Daoy (cell line): ENCODE measurements at places on chromosomes 3 and 15. TPM values are rescaled to one million over a fixed set of nuclear protein-coding genes. Genes with fewer than 3 reads are reported as not detected.
A peak's percentile ranks its signal among the peaks of the same experiment; 100 is the strongest.

The P2RY12 gene
- total RNA-seq, result not detected in 2 replicates

DNA sequence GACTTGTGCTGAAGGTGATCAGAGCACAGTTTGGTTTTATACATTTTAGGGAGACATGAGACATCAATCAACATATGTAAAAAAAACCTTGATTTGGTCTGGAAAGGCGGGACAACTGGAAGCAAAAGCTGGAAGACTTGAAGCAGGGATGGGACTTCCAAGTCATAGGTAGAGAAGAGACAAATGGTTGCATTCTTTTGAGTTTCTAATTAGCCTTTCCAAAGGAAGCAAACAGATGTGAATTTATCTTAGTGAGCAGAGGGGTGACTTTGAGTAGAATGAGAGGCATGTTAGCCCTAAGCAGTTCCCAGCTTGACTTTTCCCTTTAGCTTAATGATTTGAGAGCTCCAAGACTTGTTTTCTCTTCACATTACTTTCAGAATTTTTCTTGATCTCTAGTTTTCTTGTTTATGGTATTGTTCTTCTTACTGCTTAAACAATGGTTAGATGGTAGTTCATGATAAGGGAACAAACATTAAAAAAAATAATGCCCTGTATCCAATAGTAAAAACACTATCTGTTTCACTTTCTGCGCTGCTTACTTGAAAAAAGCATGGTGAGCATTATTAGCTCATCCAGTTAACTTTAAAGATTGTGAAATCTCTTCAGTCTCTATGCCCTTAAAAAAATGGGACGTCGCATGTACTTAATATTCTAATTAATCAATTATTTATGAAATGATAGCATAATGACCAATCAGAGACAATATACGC is 48.5 kb upstream of the BCHE start:
- DNase-seq, result no peak

DNA sequence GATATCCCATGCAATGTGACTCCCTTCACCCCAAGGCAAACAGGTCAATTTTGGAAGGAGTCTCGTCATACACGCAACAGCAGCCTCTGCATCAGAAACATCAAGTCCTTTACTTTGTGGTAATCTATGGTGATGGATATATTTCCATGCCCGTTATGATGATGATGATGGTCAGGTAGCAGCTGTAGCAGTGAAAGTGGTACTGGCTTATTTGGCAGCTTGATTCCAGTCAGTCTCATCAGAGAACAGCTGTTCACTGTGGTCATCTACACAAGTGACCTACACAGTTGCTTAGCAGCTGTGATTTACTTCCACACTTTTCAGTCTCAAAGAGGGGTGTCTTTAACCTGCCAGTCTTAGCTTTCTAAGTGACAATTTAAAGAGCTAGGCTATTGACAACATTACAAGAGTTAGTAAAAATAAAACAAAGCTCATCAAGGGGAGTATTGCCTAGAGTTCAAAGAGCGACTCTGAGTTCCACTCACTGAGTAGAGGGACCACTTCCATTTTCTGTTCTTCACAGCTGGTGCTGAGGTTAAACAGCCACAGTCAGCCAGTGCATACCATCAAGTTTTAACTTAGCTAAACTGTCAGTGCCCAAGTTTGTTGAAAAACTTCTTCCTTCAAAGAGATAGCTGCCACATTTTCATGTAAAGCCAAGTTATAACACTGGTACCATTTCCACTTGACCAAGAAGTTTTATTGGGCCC is 587.4 kb upstream of the KCNMB2 start:
- no peak for DNase-seq

DNA sequence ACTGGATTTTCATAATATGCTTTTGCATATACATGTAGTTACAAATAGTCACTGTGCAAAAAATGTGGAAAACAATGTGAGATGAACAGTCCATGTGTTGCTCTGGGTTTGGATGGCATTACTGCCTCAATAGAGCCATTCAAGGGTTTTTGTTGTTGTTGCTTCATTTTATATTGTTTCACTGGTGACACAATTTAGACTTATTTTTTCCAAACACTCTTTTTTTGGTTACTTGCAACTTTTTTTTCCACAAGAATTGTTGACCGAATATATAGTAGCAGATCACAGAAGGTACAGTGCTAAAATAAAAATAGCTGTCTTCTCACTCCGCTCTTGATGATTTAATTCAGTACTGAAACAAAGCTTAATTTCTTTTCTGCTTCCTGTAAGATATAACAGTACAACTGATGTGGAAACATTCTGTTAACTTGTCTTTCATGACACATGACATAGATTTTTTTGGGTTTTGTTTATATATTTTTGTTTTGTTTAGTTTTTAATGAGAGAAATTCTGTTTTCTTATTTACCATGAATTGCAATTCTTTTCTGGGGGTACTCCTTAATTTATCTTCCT is 618.6 kb downstream of the NAALADL2 start:
- no peak for DNase-seq

- DNase-seq, result no peak
These were observed 16.5 kb downstream of the LRIG1 start for GRCh38 chr3:66484106-66484844.

DNA sequence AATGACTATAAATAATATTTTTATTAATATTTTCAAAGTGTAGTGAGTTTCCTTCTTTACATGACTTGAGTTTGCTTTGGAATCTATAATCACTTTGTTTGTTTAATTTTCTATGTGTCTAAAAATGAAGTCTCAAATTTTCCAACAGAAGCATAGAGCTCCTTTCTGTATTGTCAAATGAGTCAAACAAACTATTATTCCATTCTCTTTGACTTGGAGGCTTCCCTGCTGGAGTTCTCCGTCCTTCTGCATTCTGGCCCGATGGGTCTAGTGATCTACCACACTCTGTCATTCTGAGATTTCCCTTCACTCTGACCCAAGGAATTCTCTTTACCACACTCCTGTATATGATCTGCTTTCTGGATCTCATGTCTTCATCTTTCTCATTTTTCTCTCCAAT is 30.1 kb downstream of the POLR2M start:
- DNase-seq, result no peak

- DNase-seq, result no peak
These were observed 357.4 kb downstream of the SHQ1 start for GRCh38 chr3:72490688-72491435.

GRCh38 chr15:99427210-99427609 is 138.6 kb upstream of the MEF2A start:
- DNase-seq, result no peak

GRCh38 chr3:11001020-11001657 is 8.6 kb downstream of the SLC6A1 start:
- no peak for DNase-seq

DNA sequence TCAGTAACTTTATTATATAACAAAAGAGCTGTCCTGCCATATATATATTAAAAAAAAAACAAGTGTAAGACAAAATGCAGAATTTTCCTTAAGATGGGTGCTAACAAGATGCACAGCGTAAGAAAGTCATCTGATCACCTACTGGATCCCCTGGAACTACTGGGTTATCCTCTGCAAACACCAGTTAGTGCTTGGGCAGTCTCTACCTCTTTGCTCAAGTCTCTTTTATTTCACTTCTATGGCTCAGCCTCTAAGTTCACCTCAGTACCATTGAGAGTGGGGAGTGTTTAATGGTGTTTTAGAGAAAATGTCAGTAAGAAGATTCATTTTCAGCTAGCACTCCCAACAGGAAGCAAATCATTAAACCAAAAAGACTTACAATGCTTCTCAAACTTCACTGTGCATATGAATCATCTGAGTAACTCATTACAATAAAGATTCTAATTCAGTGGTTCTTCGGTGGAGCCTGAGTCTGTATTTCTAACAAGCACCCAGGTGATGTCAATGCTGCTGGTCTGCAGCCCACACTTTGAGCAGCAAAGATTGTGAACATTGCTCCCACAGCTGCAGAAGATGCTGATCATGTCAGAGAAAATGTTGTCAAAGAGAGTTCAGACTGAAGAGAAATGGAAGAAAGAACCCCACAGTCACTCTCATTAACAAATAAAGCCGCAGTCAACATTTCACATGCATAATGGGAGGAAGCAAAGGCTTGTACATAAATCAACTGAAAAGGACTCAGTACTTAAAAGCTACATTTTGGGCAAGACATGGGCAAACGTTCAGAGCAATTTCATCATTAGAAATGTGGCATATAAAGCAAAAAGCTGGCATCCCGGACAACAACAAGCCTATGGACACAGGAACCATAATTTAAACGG is 227.1 kb upstream of the ATP11B start:
- DNase-seq, result peak; percentile 4

The LRRC34 gene
- 5.6 and 9.2 TPM in 2 replicates for total RNA-seq

- DNase-seq, result no peak
These were observed 51.8 kb downstream of the CHST2 start for GRCh38 chr3:143171141-143171980.

GRCh38 chr3:8657804-8658305 is 13.3 kb upstream of the SSUH2 start:
- no peak for DNase-seq

The HIGD2B gene
- total RNA-seq, result not detected in 2 replicates

GRCh38 chr15:68646156-68646555 is 67.4 kb downstream of the CORO2B start:
- no peak for DNase-seq

GRCh38 chr15:51382787-51383186 is 41.3 kb downstream of the GLDN start:
- peak; percentile 55 for DNase-seq

DNA sequence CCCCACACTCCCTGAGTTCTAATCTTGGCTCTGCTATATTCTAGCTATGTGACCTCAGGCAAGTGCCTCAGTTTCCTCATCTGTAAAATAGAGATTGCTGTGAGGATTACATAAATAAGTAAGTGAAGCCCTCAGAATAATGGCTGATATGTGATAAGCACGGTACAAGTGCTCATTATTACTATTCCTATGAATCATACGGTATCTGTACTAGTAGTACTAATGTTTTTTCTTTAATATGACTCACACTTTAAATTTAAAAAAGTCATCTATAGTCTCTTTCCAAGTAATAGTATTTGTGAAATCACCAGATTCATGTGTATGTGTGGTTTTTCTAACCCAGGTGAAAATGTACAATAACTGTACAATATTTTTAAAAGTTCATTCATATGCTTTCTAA is 58.7 kb downstream of the CLDN11 start:
- DNase-seq, result no peak

The PATL2 gene
- total RNA-seq, result 0.11 and 2.9 TPM in 2 replicates

DNA sequence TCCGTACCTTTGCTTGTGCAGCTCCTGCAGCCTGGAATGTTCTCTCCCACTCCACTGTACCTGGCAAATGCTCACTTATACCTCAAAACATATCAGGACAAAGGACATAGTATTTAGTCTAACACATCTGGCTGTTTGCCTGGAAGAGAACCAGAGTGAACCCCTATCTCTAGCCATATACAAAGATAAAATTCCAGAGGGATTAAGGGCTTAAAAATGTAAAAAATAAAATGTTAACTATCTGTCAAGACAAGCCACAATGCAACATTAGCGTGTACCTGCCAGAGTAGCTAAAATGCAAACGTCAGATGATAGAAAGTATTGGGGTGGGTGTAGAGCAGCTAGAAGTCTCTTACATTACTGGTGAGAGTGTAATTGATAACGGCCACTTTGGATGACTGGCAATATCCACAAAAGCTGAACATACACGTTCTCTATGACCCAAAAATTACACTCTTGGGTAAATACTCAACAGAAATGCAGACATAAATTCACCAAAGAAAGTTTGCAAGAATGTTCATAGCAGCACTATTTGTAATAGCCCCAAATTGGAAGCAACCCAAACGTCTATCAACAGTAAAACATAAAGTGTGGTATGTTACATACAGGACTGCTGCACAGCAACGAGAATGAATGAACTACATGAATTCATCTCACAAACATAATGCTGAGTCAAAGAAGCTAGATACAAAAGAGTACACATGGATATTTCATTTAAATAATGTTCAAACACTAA is 18.2 kb upstream of the ADPGK start:
- DNase-seq, result no peak

- DNase-seq, result peak; percentile 86
These were observed 25.9 kb upstream of the SPRED1 start for GRCh38 chr15:38226608-38227266.

GRCh38 chr3:39267631-39268548 is 11.9 kb downstream of the CX3CR1 start:
- no peak for DNase-seq
